Retina (tissue), 1 donor: ENCODE measurements at places on chromosomes 11 and 22.

GRCh38 chr11:74086242-74086884 is 77.5 kb upstream of the UCP3 start:
- DNase-seq: no peak

GRCh38 chr11:26712497-26712896 is 9.4 kb downstream of the SLC5A12 start:
- DNase-seq: no peak

DNA sequence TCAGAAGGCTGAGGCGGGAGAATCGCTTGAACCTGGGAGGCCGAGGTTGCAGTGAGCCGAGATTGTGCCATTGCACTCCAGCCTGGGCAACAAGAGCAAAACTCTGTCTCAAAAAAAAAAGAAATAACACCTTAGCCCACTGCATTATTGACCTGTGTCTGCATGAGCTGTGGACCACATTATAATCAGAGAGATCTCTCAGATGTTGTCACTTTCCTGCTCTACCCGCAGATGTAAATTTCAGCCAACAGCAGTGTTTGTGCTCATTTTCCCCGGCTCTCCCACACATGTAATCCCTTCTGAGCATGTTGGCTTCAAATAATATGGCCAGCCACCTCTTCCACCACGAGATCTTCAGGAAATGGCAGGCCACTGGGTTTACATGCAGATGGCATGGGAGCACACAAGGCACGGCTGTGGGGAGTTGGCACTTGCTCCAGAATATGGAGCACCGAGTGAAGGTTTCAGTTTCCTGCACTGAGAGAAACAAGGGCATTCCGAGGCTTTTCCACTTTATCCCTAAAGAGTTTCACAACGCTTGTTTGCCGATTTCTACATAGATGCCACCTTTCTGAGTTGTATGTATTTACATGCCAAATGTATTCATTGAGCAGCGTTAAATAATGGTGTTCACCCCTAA is 19.7 kb downstream of the CDPF1 start:
- no peak for DNase-seq

GRCh38 chr11:75576499-75576918 is 14.5 kb downstream of the SERPINH1 start:
- no peak for DNase-seq
